ENCODE measurements at places on chromosomes 2 and 18.

DNA sequence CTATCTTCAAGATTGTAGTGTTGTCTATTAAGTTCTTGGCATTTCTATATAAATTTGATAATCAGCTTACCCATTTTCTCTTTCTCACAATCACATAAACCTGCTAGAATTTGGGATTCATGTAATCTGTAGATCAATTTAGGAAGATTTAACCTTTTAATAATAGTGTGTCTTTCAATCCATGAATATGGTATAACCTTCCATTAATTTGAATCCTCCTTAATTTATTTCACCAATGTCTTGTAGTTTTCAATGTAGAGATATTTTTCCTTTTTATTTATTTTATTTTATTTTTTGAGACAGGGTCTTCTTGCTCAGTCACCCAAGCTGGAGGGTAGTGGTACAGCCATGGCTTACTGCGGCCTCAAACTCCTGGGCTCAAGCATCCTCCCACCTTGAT is 20.2 kb downstream of the SANBR start:
- no peak for DNase-seq

GRCh38 chr18:70822117-70822516 is 533.3 kb downstream of the SOCS6 start:
- no peak for DNase-seq

DNA sequence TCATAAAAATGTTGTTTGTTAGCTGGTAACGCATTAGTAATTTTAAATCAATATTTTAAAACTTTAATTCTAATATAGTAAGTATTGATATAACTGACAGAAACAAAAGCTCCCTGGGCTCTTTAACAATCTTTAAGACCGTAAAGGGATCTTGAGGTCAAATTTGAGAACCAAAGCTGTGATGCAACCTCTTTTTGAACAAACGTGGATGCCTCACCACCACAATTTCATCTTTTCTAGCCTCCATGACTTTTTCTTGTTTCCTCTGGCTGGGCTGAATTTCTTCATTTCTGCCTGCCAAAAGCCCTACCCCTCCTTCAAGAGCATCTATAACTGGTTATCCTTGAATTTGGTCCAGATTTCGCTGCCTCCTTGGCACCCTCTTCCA is 563 bp upstream of the POLE4 start:
- DNase-seq: no peak

DNA sequence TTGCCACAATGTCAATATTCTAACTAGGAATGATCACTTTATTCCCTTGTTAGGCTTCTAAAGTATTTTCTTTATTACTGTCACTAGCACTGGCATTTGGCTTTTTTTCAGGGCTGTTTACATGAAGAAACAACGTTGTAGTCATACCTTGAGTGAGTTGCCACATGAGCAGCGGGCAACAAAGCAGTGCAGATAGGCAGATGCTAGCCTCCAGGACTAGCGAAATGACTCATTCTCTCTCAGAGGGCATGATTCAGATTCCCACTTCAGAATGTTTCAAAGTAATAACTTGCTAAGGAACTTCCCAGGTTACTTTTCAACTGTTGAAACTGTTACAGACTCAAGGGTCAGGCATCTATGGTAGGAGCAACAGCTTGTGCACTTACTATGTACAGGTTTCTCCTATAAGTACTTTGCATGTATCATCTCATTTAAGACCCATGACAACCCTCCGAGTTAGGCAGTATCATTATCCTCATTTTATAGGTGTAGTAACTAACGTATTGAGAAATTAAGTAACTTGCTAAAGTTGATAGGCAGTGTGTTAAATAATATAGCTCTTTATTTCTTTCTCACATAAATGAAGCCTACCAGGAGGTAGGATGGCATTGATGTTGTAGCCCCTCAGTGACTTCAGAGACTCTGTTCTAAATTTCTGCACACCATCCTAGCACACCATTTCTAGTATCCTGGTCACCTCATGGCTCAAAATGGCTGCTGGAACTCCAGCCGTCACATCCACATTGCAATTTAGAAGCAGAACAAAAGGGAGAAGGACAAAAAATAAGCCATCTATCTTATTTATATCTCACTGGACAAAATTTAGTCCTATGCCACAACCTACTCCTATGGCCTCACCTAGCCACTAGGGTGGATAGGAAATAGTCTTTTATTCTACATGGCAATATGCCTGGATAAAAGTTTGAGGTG is 83.3 kb downstream of the ICOS start:
- no peak for DNase-seq

- no peak for DNase-seq
Measured at GRCh38 chr2:208570066-208570465, 163.5 kb downstream of the PTH2R start.

- no peak for DNase-seq
Measured at GRCh38 chr18:42447688-42448087, 492.7 kb downstream of the PIK3C3 start.

DNA sequence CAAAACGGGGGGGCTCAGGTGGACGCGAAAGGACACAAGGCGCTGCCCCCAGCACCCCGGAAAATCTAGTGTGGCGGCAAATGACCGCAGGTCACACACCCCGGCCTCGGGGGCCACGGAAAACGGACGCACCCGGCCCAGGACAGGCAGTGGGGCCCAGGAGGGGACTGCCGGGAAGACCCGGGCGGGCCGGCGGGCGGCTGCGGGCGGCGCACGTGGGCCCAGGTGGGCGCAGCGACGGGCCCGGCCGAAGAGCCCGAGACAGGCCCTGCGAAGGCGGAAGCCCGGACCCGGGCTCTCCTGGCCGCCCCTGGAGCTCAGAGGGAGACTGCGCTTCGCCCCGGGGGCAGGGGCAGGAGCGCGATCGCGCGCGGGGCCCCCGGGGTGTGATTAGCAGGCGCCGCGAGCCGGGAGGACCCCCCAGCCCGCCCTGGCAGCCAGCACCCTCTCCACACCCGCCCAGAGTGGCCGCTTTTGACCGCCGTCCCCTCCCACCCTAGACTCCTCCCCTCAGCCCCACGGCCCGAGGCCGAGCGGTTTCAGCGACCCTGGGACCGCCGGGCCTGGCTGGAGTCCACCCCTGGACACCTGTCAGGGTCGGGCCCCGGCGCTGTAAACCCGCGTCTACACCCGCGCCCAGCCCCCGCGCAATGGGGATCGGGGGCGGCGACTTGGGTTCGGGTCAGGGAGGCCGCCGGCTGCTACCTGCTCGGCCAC is 773 bp downstream of the MBP start:
- DNase-seq: no peak

DNA sequence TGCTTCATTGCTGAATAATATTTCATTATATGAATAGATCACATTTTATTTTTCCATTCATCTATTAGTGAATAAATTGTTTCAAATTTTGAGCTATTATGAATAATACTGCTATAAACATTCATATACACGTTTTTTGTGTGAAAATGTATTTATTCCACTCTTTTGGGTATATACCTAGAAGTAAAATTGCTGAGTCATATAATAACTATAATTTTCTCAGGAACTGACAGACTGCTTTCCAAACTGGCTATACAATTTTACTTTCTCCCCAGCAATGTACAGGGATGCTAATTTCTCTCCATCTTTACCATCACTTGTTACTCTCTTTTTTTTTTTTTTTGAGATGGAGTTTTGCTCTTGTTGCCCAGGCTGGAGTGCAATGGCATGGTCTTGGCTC is 35.5 kb upstream of the BAZ2B start:
- DNase-seq: no peak

DNA sequence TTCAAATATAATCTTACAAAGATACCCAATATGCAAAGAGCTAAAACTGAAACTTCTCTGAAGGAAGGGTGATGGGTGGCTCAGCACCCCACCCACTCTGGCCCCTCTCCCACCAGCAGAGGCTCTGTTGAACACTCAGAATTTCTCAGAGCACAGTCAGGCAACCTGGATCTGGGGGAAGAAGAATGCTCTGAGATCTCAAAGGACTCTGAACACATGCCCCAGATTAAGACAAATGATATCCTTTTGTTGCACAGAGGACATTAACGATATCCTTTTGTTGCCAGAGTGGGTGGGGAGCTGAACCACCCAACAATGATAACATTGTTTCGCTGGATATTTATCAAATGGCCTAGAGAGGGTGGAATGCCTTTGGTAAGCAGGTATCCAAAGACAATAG is 104.8 kb downstream of the LBH start:
- DNase-seq: no peak

- DNase-seq: no peak
Measured at GRCh38 chr2:58054264-58054663, 7.7 kb downstream of the VRK2 start.

DNA sequence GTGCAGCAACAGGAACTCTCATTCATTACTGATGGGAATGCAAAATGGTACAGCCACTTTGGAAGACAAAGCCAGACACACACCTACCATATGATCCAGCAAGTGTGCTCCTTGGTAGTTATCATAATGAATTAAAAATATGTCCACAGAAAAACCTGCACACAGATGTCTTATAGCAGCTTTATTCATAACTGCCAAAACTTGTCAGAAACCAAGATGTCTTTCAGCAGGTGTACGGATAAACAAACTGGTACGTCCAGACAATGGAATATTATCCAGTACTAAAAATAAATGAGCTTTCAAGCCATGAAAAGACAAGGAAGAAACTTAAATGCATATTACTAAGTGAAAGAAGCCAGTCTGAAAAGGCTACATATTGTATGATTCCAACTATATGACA is 50.4 kb downstream of the CHMP3 start:
- DNase-seq: no peak

Measured in stimulated activated CD8-positive, alpha-beta memory T cell treated with anti-CD3 and anti-CD28 coated beads, Interleukin-4, amount 100 ng/mL, for 4 hours (primary cell).